ENCODE measurements at places on chromosomes 12 and 14.
A peak's percentile ranks its signal among the peaks of the same experiment; 100 is the strongest.

DNA sequence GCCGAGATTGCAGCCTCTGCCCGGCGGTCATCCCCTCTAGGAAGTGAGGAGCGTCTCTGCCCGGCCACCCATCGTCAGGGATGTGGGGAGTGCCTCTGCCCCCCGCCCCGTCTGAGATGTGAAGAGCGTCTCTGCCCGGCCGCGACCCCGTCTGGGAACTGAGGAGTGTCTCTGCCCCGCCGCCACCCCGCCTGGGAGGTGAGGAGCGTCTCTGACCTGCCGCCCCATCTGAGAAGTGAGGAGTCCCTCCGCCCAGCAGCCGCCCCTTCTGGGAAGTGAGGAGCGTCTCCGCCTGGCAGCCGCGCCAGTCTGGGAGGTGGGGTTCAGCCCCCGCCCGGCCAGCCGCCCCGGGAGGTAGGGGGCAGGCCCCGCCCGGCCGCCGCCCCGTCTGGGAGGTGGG, 544.0 kb downstream of the CCER1 start:
- no peak for DNase-seq

GRCh38 chr14:103628221-103628683, 759 bp upstream of the KLC1 start:
- DNase-seq, result no peak

- DNase-seq, result peak; percentile 42
These were observed 38.0 kb downstream of the PTGER2 start for GRCh38 chr14:52352061-52352491.

DNA sequence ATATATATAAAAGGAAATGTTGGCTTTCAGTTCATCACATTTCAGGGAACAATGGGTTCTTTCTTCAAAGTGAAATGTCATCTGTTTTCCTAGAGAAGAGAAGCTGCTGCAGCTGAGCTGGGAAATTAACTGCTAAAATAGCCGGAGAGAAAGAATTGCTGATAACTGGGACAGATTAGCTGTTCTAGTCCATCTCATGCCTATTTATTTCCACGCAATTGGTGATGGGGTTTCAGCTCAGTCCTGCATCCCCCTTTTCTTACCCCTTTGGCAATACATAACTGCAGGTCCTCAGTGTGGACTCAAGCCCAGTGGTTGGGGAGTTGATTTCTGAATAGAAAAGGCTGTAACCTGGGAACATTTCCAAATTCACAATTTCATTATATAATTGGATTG, 436.9 kb upstream of the TMEM132C start:
- DNase-seq, result no peak

GRCh38 chr14:75969126-75969525, 12.7 kb downstream of the TGFB3 start:
- no peak for DNase-seq

DNA sequence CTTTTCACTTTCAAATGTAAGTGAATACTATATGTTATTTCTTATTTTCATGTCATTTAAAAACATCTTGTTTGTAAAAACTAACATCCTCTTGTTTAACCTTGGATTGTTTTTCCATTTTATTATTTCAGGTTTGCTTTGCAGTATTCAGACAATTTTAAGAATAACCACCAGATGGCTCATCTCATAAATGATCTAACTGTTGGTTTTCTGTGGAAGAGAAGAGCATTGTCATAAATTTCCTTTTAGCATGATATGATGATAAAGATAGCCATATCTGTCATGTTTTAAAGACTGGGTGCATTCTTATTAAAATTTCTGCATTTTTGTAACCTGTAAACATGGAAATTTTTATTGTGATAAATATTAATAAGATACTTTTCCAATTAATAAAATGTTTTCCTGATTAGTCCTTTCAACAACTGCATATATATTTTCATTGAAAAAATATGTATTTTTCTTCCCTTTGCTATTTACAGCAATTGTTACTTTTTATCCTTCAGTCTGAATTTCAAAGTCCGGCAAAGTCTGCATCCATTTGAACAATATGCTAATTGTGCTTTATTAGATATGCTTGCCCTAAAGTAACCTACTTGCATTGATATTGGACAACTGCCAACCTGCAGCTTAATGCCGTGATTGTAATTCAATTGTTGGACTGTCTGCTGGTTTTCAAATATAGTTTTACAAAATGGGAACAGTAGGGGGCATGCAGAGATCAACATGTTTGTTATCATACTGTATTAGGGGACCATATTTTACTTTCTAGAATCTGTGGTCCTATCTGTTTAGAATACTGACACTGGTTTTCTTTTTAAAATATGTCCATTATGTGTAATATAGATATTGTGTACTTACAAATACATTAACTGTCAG, 163.4 kb downstream of the GARIN6 start:
- peak; percentile 10 for DNase-seq

DNA sequence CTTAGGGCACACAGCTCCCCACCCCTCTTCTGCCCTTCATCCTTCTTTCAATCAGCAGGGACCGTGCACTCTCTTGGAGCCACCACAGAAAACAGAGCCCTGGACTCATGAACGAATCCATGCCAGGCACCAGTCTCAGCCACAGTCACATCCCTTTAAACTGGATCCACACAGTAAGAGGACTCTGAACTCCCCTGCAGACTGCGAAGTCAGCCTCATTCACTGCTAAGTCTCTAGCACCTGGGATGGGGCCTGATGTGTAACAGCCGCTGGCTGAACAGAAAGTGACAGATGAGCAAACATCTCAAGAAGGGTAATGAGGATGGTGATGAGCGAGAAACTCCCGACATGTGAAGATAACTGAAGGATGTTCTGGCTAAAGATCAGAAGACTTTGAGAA, 45.8 kb upstream of the IQSEC3 start:
- no peak for DNase-seq

Data from Jurkat, Clone E6-1 (cell line).